ENCODE measurements at places on chromosomes 5 and 9.

GRCh38 chr9:12065050-12065449 lies 628.1 kb upstream of the TYRP1 start:
- no peak for DNase-seq

DNA sequence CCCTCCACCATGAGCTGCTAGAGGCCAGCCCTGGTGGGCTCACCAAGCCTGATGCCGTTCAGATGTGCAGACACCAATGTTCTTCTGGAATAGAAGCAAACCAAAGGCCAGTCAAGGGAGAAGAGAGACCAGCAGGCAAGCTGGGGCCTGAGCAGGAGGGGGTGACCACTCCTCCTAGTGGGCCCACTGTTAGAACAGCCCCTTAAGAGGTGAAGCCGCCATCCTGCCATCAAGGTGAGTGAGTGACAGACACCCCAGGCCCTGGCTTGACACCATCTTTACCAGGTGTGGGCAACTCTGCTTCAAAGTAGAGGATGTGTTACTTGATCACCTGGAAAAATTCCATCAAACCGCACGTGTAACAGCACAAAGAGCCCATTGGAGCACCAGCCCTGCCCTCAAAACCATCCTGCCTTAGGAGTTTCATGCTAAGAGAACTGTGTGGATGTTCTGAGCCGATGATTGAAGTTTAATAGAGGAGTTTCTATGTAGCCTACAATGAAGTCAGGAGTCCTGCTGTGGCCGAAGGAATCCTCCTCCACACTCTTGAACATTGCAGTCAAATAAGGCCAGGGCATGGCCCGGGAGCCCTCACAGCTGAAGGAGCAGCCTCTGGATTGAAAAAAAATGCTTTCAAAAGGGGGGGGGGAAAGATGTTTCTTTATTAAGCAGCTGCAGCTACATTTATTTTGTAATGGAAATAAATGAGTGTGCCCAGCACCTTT lies 20.8 kb downstream of the AMBP start:
- no peak for DNase-seq

DNA sequence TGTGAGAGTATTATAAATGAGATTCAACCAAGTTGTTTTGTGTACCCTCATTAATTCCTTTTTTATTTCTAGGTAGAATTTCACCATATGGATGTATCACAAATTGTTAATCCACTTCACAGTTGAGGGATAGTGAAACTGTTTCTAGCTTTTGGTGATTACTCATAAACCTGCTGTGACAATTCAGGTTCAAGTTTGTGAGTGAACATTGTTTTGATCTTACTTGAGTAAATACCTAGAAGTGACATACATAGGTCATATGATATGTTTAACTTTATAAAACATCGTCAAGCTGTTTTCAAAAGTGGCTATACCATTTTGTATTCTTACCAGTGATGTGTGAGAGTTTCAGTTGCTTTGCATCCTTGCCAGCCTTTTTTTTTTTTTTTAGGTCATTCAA lies 112.9 kb downstream of the CAMK4 start:
- DNase-seq: no peak

DNA sequence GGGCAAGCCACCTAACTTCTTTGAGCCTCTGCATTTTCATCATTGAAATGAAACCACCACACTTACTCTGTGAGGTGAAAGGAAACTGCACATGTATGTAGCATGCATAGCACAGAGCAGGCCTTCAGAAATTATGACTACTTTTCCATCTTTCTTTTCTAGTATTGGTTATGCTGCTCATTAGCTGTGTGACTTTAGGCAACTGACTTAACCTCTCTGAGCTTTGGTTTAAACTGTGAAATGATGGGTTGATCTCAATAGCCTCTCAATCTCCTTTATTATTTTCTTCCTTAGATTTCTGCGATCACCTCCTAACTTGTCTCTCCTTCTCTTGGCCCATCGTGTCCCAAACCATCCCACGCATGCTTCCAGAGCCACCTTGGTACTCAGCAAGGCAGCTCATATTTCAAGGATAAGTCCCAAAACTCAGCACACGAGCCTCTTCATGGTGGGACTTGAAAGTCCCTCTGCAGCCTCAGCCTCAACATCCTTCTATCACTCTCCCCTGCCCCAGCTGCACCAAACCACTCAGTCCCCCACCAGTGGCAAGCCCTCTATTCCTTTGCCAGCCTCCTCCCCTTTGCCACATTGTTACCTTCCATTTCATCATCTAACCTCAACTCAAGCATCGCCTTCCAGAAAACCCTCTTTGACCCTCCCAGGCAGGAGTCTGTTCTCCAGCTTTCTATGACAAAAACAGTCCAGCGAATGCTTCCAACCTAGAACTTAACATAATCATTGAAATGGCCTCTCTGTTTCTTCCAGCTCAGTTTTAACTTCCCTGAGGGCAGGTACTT lies 60.3 kb upstream of the DNAH5 start:
- no peak for DNase-seq

DNA sequence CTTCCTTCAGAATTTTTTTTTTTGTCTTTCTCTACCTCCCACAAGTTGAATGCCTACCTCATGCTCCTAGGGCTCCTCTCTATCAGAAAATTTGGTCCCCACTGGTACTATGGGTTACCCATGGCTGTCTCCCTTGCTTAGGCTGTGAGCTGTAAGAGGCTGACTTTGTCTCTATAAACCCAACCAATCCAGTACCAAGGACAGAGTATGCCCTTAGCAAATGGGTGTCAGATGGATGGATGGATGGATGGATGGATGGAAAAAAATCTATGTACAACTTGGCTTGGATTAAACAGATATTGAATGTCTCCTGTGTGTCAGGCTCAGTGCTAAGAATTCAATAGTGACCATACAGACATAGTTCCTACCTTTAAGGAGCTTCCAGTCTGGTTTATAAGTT lies 398.2 kb upstream of the TRPC7 start:
- no peak for DNase-seq

Measured in hematopoietic multipotent progenitor cell treated with erythropoietin and hydrocortisone succinate and interleukin-3 and kit ligand, for 8 days (in vitro differentiated cells).